Effector memory CD4-positive, alpha-beta T cell (primary cell): ENCODE measurements at places on chromosomes 1 and 21.

- no peak for DNase-seq
These were observed 106.6 kb upstream of the RAB4A start for GRCh38 chr1:229164348-229164747.

GRCh38 chr1:87333692-87334347 lies 5.1 kb downstream of the LMO4 start:
- DNase-seq = no peak

DNA sequence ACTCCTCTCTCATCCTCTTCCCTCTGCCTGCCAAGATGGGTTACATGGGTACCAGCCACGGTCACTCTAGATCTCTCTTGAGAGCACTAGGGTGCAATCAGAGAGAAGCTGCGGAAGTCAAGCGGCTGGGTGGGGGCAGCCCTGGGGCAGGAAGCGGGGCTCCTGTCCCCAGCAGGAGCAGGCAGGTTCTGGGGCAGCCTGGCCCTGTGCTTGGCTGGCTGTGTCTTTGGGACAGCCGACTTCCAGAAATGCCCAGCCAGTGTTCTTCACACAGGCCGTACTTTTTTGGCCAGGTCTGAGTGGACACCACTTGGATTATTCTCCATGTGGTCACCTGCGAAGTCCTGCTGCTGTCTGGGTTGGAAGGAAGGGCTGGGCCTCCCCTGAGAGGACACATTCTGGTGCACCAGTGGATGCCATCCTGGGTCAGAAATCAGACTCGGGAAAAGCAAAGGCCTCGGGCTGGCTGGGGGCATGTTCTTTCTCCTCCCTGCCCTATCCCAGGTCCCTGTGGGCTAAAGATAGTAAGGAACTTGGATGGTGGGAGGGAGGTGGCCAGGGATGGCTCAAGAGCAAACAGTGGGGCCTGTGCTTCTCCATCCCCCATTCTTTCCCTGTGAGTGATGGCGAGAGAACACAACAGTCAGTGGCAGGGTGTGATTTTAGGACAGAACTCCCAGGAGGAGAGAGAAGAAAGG lies 93.7 kb downstream of the ITPKB start:
- DNase-seq = no peak

DNA sequence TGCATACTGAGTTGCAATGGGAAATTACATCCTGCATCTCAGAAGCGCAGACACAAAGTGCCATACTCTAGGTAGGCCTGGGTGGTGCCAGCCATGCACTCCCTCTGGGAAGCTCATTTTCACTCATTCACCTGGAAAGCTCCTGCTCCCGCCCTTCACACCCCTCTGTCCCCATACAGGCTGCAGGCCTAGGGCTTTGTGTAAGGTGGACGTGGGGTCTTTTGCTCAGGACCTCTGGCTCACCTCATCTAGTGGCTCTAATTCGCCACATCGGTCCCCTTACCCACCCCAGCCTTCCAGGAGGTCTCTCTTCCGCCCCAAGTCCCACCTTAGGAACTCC lies 751 bp downstream of the MRPS15 start:
- no peak for DNase-seq

DNA sequence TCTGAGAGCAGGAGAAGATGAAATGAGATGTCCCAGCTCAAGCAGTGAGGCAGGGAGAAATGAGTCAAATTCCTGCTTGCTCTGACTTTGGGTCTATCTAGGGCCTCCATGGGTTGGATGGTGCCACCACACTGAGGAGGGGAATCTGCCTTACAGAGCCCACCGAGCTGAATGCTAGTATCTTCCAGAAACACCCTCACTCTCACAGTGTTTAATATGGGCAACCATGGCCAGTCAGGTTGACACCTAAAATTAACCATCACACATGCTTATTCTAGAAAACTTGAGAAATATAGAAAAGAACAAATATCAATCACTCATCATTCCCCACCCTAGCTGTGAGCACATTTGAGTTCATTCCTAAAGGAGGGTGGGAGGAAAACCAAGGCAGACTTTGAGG lies 29.4 kb upstream of the FHAD1 start:
- DNase-seq = no peak

- DNase-seq = no peak
These were observed 92.2 kb upstream of the TRABD2B start for GRCh38 chr1:48089356-48089891.

- DNase-seq = no peak
These were observed 9.5 kb downstream of the RSPH1 start for GRCh38 chr21:42486531-42486930.

GRCh38 chr1:205633421-205633976 lies 1.7 kb upstream of the ELK4 start:
- DNase-seq = no peak

GRCh38 chr1:101228424-101229134 lies 8.2 kb upstream of the S1PR1 start:
- DNase-seq = no peak

- DNase-seq = no peak
These were observed 439.4 kb downstream of the PTPRU start for GRCh38 chr1:29675481-29676263.

DNA sequence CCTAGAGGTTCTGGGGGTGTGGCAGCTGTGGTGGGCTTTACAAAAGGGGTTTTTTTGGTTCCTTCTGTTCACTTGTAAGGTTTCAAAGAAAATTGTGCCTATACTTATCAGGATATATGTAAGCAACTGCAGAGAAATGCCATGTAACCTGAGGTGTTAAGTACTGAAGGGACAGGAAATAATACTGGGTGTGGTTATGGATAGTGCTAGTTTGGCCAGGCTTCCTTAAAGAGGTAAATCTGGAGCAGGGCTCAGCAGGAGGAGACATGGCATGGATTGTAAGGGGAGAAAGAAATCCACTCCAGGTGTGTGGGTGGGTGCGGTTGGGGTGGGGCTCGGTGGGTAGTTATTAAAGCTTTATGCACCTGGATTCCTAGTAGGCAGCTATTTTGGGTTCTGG lies 28.3 kb downstream of the KIRREL1 start:
- no peak for DNase-seq

GRCh38 chr1:77467021-77467595 lies 185.3 kb downstream of the AK5 start:
- DNase-seq = no peak

GRCh38 chr1:167748906-167749305 lies 27.1 kb downstream of the MPZL1 start:
- no peak for DNase-seq

DNA sequence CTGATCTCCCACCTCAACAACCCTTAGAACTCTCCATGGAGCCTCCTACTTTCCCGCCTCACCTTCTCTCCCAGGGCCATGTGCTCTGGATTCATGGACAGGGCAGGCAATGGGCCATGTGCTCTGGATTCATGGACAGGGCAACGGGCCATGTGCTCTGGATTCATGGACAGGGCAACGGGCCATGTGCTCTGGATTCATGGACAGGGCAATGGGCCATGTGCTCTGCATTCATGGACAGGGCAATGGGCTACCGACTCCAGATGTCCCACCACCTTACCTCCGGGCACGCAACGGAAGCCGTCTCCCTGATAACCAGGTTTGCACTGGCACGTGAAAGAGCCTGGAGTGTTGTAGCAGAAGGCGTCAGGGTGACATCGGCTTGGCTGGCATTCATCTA lies 53.2 kb downstream of the NID1 start:
- no peak for DNase-seq

- no peak for DNase-seq
These were observed 1.1 kb downstream of the TSPEAR start for GRCh38 chr21:44710294-44710665.

- peak; percentile 11 for DNase-seq
These were observed at the start of gene VASH2 for GRCh38 chr1:212950243-212951125. TSS of gene VASH2 (plus strand) at chr1:212950541. CDS start at chr1:212951543, 1,002 bp downstream.

DNA sequence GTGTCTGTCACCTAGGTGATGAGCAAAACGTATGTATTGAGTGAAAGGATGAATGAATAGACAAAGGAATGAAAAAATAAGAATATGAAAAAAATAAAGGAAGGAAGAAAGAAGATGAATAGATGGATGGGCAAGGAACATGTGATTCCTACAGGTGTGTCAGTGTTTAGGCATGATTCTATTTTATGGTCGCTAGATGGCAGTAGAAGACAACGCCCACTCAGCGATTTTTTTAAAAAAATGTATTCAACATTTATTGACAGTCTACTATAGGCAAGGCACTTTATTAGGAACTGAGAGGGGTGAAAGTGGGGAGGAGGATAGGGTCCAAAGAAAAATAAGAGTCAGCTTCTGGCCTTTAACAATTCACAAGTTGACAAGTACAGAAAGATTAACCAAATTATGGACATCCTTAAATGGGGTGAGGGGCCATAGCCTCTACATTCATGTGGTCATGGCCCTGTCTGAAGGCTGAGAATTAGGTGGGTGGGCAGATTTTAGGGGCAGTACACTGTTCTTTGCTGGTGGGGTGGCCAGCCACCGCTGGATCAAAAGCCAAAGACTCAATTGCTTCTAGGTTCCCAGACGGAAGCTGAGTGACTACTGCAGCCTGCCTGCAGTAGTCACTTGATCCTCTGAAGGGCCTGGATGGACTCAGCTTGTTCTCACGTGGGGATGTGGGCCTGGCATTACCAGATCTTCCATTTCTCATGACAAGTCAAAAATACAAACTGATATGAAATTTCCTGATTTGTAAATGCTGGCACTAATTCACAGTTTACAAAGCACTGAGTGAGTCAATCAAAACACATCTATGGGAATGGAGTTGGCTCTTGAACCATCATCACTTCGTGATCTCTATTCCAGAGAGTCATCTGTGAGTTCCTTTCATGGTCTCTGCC lies 83.9 kb downstream of the FASLG start:
- no peak for DNase-seq

- DNase-seq = no peak
These were observed 145.0 kb downstream of the RASAL2 start for GRCh38 chr1:178238722-178239510.

GRCh38 chr1:91948097-91948496 lies 1.1 kb upstream of the BRDT start:
- no peak for DNase-seq

- DNase-seq = no peak
These were observed 85.9 kb upstream of the PUM1 start for GRCh38 chr1:31151402-31151801.
